Transverse colon (tissue), 4 donors: ENCODE measurements at places on chromosomes 13 and 19.

DNA sequence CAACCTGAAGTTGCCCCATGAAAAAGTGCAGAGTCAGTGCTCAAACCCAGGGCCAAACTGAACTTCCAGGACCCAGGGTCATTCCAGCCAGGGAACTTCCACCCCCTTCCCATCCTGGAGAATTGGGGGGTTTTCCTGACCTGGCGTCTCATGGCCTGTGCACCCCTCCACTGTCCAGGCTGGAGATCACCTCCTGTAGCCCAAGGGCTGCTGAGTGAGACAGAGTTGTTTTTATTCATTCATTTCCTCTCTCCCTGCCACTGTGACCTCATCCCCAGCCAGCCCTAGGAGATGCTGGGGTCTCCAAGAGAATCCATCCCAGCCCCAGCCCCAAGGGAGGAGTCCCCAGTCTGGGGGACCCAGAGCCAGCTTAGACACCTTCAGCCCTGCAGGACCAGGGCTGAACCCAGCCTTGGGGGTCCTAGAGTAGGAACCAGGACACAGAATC is 4.2 kb downstream of the FCHO1 start:
- no peaks in the 10 kb centered on the region for H3K27me3 ChIP-seq
- H3K36me3 ChIP-seq = no peaks in the 10 kb centered on the region
- DNase-seq = no peak
- peaks cover 6% of the 10 kb centered on the region for H3K4me1 ChIP-seq
- H3K4me3 ChIP-seq = no peak overlapping the region

DNA sequence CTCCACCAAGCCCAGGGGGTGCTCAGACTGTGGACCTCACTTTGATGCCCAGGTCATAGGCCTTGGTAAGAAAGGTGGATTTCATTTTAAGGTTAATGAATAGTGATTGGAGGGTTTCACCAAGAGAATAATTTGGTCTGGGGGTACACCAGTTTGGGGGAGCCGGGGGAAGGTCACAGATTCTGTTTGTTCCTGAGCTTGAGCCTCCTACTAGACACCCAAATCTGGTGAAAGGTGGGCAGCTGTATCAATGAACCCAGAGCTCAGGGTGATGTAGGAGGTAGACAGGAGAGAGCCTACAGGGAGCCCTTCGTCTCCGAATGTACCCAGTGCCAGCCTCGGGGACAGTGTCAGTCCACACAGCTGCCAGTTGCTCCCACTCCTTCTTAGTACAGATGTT is 63.7 kb upstream of the ATP12A start:
- H3K4me3 ChIP-seq = no peak overlapping the region
- peaks cover 7% of the 10 kb centered on the region for H3K4me1 ChIP-seq
- no peak overlapping the region for H3K27ac ChIP-seq
- no peaks in the 10 kb centered on the region for H3K27me3 ChIP-seq
- no peaks in the 10 kb centered on the region for H3K36me3 ChIP-seq

- DNase-seq = no peak
- H3K4me1 ChIP-seq = no peaks in the 10 kb centered on the region
- H3K36me3 ChIP-seq = no peaks in the 10 kb centered on the region
- no peak overlapping the region for H3K27ac ChIP-seq
- H3K27me3 ChIP-seq = no peaks in the 10 kb centered on the region
- H3K4me3 ChIP-seq = no peak overlapping the region
These were observed 7.1 kb upstream of the CLPP start for GRCh38 chr19:6354098-6354674.

GRCh38 chr13:111945086-111945485 is 121.9 kb upstream of the SOX1 start:
- H3K27ac ChIP-seq = no peak overlapping the region
- H3K4me1 ChIP-seq = no peaks in the 10 kb centered on the region
- no peaks in the 10 kb centered on the region for H3K36me3 ChIP-seq
- no peak overlapping the region for H3K4me3 ChIP-seq
- H3K27me3 ChIP-seq = no peaks in the 10 kb centered on the region

- peak; percentile 35 for DNase-seq
- peak overlapping the region; percentile 72 for H3K27ac ChIP-seq
- H3K36me3 ChIP-seq = no peaks in the 10 kb centered on the region
- H3K27me3 ChIP-seq = no peaks in the 10 kb centered on the region
- no peak overlapping the region for H3K4me3 ChIP-seq
These were observed 22.8 kb upstream of the NDUFS7 start for GRCh38 chr19:1360818-1361461.

- H3K4me1 ChIP-seq = peaks cover 1% of the 10 kb centered on the region
- H3K27ac ChIP-seq = no peak overlapping the region
- no peak overlapping the region for H3K4me3 ChIP-seq
- peaks cover 23% of the 10 kb centered on the region for H3K27me3 ChIP-seq
- no peak for DNase-seq
- no peaks in the 10 kb centered on the region for H3K36me3 ChIP-seq
These were observed 9.5 kb downstream of the VSTM2B start for GRCh38 chr19:29535214-29535831.

GRCh38 chr19:13634658-13635057 is 128.4 kb upstream of the CACNA1A start:
- peaks cover 19% of the 10 kb centered on the region for H3K4me1 ChIP-seq
- DNase-seq = no peak
- no peaks in the 10 kb centered on the region for H3K27me3 ChIP-seq

DNA sequence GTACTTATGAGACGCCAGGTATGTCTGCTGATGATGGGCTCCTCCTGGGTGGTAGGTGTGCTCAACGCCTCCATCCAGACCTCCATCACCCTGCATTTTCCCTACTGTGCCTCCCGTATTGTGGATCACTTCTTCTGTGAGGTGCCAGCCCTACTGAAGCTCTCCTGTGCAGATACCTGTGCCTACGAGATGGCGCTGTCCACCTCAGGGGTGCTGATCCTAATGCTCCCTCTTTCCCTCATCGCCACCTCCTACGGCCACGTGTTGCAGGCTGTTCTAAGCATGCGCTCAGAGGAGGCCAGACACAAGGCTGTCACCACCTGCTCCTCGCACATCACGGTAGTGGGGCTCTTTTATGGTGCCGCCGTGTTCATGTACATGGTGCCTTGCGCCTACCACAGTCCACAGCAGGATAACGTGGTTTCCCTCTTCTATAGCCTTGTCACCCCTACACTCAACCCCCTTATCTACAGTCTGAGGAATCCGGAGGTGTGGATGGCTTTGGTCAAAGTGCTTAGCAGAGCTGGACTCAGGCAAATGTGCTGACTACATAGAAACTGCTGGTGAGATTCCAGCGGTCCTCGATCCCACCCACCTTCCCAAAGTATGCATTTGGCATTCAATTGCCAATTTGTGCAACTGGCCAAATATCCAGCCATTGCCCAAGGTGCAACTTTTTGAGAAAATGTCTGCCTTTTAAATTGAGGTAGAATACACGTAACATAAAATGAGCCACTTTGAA is 10.2 kb downstream of the OR2Z1 start:
- no peak for DNase-seq
- H3K4me1 ChIP-seq = no peaks in the 10 kb centered on the region
- H3K27me3 ChIP-seq = no peaks in the 10 kb centered on the region
- H3K27ac ChIP-seq = no peak overlapping the region
- no peak overlapping the region for H3K4me3 ChIP-seq
- H3K36me3 ChIP-seq = no peaks in the 10 kb centered on the region

- no peaks in the 10 kb centered on the region for H3K36me3 ChIP-seq
- peaks cover 9% of the 10 kb centered on the region for H3K4me1 ChIP-seq
- H3K4me3 ChIP-seq = no peak overlapping the region
- H3K27me3 ChIP-seq = peaks cover 24% of the 10 kb centered on the region
- no peak overlapping the region for H3K27ac ChIP-seq
- DNase-seq = peak; percentile 84
These were observed 1.8 kb downstream of the FXYD7 start for GRCh38 chr19:35144600-35145436.

DNA sequence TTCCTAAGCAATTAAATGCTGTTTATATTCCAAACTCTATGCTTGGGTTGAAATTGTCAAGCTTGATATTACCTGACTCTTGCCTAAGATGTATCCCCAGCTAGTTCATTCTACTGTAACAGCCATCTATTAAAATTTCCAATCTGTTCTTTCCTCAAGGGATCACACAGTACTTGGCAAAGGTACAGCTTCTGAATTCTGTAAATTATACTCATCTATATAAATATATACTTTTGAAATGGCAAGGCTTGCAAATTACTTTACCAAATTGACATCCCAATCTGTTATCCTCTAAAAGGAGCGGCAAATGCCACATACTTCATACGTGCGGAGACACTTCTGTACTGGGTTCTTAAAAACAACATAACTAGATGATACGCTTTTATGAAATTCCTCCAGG is 330.2 kb downstream of the DNAJC15 start:
- H3K4me1 ChIP-seq = no peaks in the 10 kb centered on the region
- H3K27ac ChIP-seq = no peak overlapping the region
- no peaks in the 10 kb centered on the region for H3K36me3 ChIP-seq
- H3K27me3 ChIP-seq = no peaks in the 10 kb centered on the region

GRCh38 chr13:31945202-31945961 is 86.2 kb upstream of the FRY start:
- H3K4me1 ChIP-seq = no peaks in the 10 kb centered on the region
- peak; percentile 27 for DNase-seq
- H3K27ac ChIP-seq = no peak overlapping the region
- H3K27me3 ChIP-seq = no peaks in the 10 kb centered on the region
- no peak overlapping the region for H3K4me3 ChIP-seq
- no peaks in the 10 kb centered on the region for H3K36me3 ChIP-seq
